Activated CD8-positive, alpha-beta memory T cell treated with anti-CD3 and anti-CD28 coated beads for 1 hour (primary cell): ENCODE measurements at places on chromosomes 4 and X.

DNA sequence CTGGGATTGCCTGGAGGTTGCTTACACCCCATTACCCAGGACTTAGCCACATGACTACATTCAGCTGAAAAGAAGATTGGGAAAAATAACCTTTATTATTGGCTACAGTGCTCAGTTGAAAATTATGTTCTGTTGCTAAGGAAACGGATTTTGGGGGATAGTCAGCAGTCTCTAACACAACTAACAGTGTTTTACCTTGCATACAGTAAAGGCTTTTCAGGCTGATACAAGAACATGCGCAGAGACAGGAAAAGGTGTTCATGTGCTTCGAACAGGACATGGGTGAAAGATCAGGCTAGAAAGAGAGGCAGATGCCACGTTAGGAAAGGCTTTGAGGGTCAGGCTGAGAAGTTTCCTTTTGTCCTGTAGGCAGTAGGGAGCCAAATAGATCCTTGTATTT is 14.8 kb upstream of the RHOH start:
- no peak for DNase-seq

DNA sequence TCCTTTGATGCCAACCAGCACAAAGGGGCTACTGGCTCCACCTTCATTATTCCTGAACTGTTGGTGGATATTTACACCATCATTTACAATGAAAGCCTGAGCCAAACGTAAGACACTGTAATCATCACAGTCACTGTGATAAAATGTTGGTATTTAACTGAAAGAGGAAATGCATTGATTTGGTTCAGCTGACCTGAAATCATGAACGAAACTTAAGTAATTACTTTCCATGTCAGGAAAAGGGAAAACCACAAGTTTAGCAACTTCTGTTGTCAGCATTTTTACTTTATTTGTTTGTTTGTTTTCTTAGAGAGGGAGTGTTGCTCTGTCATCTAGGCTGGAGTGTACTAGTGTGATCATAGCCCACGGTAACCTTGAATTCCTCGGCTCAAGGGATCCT is 247.8 kb upstream of the FAM47A start:
- no peak for DNase-seq

DNA sequence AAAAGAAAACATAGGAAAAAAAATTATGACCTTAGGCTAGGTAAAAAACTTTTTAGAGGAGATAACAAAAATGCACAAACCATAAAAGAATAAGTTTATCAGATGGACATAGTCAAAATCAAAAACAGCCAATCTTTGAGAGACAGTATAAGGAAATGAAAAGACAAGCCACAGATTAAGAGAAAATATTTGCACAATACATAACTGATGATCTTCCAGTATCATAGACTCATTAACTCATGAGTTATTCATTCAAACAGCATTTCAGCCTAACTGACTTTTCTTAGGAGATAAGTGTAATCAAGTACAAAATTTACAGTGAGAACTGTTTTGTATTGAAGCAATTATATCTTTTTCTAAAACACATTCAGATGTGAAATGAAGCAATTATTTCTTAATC is 183.8 kb downstream of the FBXO8 start:
- DNase-seq = no peak

- DNase-seq = no peak
These were observed 147.7 kb downstream of the RASL11B start for GRCh38 chr4:53009824-53010223.

- no peak for DNase-seq
These were observed 8.7 kb downstream of the KLHL4 start for GRCh38 chrX:87526281-87526680.

- no peak for DNase-seq
These were observed 264.6 kb downstream of the SNCA start for GRCh38 chr4:89572224-89572858.

- DNase-seq = no peak
These were observed 121.8 kb upstream of the ADAMTS3 start for GRCh38 chr4:72690771-72691170.

DNA sequence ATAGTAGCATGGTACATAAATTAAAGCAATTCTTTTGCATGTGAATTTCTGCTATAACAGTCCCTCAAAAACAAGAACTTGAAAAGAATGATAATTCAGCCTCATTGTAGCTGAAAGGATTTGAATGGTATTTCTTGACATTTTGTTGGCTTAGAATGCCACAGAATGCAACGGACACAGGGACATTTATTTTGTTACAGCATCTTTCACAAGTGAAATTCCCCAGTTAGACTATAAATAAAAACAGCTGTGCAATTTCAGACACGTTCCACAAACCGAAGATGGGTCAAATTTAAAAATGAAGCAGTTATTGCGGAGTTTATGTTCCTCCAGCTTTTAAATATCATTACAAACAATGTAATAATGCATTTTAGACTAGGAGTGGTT is 82.8 kb upstream of the AMELX start:
- no peak for DNase-seq

DNA sequence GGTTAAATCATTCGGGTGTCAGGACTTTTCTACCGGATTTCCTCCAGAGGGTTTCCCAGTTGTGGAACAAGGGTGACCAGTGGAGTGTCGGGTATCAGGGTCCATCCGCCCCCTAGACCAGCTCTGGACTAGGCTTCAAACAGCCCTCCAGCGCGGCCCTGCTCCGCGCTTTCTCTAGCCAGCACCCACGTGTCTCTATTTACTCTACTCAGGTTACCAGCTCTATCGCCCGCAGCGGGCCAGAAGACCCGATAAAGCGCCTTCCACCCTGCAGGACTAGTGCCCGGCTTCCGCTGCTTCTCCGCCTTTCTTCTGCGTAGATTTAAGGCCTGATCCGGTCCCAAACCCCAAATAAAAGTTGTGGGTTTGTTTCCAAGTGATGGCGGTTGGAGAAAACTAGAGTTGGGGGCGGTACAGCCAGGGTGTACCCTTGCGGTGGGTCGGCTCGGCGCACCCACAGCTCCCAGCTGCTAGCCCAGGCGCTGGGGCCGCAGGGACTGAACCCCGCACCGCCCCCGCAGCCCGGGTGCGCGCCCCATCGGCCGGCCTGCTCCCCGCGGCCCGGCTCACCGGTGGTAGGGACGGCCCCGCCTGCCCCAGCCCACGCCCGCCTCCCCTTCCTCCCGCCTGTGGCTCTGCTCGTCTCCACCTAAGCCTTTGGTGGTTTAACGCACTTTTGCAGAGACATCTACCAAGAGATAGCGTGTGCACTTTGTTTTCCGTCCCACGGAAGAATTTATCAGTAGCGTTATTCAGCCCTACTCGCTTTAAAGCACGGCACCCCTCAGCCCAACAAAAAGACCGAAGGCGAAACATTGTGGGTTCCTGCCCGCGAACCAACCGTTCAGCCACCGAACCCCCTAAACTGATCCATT is 2.1 kb downstream of the LEF1 start:
- DNase-seq = no peak

DNA sequence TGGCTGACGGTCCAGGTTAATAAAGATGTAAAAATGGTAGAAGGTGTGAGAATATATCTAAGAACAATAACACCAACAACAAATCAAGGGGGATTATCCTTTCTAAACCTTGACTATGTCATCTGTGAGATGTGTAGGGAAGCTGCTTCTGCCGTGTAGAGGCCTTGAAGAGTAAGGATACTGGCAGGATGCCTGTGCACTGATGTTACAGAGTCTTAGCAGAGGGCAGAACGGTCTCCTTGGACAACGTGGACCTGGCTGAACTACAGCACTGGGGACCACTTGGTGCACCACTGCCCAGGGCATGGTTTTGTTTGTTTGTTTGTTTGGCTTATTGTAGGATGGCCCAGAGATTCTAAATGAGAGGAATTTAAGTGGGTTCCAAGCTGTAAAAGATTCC is 33.5 kb downstream of the GPAT3 start:
- DNase-seq = no peak

DNA sequence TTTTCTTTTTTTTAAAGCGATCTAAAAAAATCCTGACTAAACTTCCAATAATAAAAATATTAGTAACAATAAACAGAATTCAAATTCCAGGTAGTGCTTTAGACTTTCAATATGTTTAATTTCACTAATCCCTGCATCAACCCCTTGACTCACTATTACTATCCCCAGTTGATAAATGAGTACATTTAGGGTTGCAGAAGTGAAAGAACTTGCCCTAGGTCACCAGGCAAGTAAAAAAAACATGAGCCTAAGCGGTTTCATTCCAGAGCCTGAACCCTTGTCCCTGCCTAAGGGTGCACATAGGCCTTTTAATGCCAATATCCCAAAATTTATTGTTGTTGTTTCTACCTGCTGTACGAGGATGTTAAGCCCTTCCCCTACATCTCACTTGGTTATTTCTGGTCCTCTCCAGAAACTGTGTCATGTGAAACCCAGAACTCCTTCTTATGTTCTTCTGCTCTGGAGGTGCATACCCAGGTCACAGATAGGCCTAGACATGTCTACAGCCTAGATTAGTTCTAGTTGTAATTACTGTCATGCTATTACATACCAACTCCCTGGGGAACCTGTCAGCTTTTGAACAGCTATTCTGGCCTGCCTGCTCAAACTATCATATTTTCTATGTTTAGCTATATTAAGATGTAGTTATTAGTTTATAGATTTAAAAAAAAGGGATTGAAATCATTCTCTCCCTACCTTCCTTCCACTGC is 244.5 kb upstream of the PITX2 start:
- DNase-seq = no peak

DNA sequence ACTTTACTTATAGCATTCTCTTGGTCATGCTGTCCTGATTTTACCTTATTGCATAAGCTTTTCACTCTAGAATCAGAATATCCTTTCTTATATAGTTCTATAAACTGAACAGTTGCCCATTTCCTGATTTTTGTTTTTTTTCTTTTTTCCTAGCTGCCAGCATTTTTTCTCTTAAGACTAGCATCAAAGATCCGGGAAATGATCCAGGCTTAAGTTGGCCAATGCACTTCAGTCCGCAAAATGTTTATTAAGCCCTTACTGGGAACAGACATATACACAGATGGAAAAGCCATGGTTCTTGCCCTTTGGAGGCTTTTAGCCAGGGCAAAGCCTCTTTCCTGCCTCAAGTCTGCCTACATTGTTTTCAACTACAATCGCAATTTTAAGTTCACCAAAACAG is 10.1 kb upstream of the BMP2K start:
- DNase-seq = no peak

GRCh38 chr4:111632641-111633151 is 512.6 kb upstream of the FAM241A start:
- DNase-seq = no peak

GRCh38 chr4:142307857-142308256 is 538.2 kb downstream of the INPP4B start:
- DNase-seq = no peak

GRCh38 chr4:142883040-142883832 is 37.1 kb upstream of the INPP4B start:
- no peak for DNase-seq
